Diencephalon (tissue), 1 donor: ENCODE measurements at places on chromosomes 16 and 17. TPM values are rescaled to one million over a fixed set of nuclear protein-coding genes. Genes with fewer than 3 reads are reported as not detected.

The CENPT gene
- total RNA-seq, result 27.9 TPM

The RHBDL3 gene
- total RNA-seq, result 4.4 TPM

The KRT14 gene
- total RNA-seq, result not detected

The HEATR9 gene
- total RNA-seq, result not detected

The PDE6G gene
- not detected for total RNA-seq

The CNTNAP4 gene
- 79.4 TPM for total RNA-seq

The ZNF629 gene
- 13.6 TPM for total RNA-seq

The SLC12A3 gene
- total RNA-seq, result not detected

The KCNH4 gene
- total RNA-seq, result 1.8 TPM
